ENCODE measurements at places on chromosomes 4 and X. TPM values are rescaled to one million over a fixed set of nuclear protein-coding genes. Genes with fewer than 3 reads are reported as not detected.

- DNase-seq: no peak
These were observed 30.8 kb downstream of the GPM6B start for GRCh38 chrX:13786048-13786447.

GRCh38 chrX:17567821-17568220, 169.5 kb upstream of the SCML1 start:
- DNase-seq: no peak

DNA sequence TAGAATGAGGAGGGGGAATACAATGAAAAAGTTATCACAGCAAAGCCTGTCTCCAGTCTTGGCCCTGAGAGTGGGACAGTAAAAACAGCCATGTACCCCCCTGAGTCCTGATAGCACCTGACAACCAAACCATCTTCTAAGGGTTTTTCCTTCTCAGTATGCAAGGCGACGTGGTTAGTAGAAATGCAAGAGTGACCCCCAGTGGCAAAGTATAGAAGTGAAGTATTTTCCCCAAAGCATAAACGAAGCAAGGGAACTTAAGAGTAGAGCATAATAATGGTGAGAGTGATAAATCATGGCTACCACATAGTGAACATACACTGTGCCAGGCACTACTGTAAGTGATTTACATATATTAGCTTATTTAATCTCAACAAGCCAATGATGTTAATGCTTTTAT, 52.8 kb downstream of the FAM47C start:
- peak; percentile 2 for DNase-seq

DNA sequence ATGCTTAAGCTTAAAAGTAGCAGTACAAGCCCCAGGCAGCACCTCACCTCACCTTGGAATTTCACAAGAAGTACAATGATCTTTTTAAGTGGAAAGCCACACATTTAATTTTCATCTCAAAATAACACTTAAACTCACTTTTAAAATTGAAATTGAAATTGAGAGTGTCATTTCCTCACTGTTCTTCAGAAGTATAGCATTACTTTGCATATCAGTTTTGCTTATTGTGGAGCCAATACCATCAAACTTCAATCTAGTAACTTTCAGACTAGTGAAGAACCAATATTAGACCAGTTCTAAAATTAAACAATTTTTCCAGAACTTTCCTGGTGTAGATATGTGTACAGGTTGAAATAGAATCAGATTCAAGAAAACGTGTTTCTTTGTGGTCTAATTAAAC, 242.4 kb downstream of the NDST4 start:
- no peak for DNase-seq

DNA sequence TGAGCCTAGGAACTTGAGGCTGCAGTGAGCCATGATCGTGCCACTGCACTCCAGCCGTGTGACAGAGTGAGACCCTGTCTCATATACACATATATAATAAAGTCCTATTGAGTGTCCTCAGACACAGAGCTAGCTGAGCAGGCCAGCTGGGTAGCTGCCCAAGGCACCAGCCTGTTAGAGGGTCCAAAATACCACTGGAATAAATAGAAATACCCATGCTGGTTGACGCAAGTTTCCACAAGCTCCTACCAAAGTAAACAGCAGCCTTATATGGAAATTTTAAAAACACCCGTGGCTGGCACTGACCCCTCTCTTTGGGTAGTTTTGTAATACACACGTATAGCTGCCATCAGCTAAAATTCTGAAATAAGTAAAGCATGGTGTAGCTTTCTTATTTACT, 348.6 kb downstream of the BCOR start:
- DNase-seq: no peak

- DNase-seq: no peak
These were observed 29.7 kb upstream of the LNX1 start for GRCh38 chr4:53620956-53621355.

DNA sequence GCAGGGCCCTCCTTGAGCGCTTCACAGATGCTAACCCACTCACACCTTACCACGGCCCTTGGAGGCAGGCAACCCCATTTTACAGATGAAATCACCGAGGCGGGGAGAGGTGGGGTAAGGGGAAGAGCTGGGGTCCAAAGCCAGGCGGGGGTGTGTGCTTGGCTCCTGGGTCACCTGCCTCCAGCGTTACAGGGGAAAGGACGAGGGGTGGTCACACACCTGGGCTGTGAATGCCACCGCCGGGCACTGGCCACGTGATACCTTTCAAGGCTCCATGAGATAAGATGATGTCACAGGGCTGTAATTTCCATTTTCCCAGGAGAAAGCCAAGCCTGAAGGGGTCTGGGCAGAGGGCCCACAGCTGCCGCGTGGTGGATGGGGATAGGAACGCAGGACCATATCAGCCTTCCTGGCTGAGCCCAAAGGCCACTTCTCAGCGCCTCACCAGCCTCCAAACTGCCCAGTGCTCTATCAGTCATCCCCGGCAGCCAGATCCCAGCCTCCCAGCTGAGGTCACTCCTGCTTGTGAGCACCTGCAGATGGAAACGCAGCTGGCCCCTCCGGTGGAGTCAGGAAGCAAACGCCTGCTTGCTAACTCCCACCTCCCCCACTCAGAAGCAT, 62.4 kb upstream of the CRMP1 start:
- no peak for DNase-seq

- peak; percentile 55 for DNase-seq
These were observed 13.4 kb downstream of the ARHGEF6 start for GRCh38 chrX:136767104-136767941.

GRCh38 chrX:71098302-71098701, 2.7 kb downstream of the FOXO4 start:
- DNase-seq: no peak

GRCh38 chrX:101395789-101396188, 5.0 kb downstream of the RPL36A start:
- no peak for DNase-seq

GRCh38 chr4:89619206-89619962, 217.6 kb downstream of the SNCA start:
- no peak for DNase-seq

DNA sequence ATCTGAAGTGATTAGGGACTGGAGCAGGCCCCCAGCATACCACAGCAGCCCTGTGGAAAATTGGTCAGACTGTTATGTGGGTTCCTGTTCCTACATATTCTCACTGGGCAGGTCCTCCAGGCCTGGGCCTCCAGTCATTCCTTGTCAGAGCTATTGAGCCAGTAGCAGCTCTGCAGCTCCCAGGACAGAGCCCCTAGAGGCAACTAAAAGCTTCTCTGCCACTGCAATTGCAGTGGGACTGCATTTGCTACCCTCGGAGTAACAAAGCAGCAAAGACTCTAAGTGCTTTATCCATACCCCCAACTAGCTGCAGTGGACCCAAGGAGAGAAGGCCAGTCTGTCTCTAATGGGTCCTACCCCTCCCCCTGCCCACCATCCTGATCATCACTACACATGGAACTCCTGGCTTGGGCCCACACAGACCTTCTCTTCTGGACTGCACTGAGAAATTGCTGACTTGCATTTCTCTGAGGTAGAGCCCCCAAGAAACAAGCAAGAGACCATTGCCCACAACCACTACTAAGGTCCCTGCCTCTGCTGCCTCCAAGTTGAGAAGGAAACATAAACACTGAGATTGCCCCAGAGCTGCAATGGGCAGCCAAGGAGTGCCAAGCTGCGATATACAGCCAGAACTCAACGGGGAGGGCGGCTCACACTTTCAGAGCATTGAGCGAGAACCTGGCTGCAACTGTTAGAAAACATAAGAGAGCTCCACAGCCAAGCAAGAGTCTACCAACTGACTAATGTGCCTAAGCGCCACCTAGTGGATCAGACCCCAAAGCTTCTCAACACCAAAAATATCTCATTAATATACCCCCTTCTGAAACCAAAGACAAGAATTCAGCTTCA, 738.7 kb upstream of the NDST4 start:
- DNase-seq: no peak

DNA sequence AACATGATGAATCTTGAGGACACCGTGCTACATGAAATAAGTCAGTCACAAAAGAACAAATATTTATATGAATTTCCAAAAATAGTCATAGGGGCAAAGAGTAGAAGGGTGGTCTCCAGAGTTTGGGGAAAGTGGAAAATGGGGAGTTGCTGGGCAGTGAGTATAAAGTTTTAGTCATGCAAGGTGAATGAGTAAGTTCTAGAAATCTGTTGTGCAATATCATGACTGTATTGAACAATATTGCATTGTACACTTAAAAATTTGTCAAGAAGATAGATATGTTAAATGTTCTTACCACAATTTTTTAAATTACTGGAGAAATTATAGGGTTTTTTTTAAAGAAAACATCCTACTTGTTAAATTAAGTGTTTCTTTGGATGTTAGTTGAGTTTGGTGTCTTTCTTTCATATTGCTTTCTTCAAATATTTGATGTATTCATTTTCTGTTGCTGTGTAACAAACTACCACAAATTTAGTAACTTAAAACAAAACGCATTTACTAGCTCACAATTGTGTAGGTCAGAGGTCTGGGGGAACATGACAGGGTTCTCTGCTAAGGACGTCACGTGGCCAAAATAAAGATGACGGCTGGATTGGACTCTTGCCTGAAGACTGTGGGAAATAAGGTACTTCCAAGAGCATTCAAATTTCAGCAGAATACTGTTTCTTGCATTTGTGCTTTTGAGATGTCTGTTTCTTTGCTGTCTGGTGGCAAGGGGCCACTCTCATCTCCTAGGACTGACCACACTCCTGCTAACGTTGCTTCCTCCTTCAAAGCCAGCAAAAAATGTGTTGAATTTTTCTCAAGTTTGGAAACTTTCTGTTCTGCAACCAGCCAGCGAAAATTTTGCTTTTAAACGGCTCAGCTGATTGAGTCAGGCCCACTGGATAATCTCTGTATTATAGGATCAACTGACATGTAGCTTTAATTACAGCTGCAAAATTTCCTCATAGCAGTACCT, 76.7 kb downstream of the CPEB2 start:
- no peak for DNase-seq

- DNase-seq: peak; percentile 44
These were observed 40.4 kb downstream of the CPEB2 start for GRCh38 chr4:15042529-15043167.

DNA sequence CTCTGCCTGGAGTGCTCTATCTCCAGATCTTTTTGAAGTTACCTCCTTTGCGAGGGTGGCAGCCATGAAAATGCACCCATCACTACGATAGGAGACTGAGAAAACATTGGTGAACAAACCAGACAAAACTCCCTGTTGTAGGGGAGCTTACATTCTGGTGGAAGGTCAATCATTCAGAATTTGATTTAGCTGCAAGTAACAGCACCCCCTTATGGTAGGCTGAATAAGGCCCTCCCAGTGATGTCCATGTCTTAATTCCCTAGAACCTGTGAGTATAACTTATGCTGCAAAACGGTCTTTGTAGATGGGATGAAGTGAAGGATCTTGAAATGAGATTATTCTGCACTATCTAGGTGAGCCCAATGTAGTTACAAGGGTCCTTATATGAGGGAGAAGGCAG, 5.6 kb upstream of the TEC start:
- peak; percentile 34 for DNase-seq

The PPP1R2C gene
- total RNA-seq: not detected

The SLC7A11 gene
- 14.4 TPM for total RNA-seq

Measured in HFFc6 (cell line).